Activated naive CD8-positive, alpha-beta T cell treated with anti-CD3 and anti-CD28 coated beads, Interleukin-2, amount 50 U/mL, for 16 hours (primary cell): ENCODE measurements at places on chromosomes 16 and 17.

- DNase-seq = no peak
Measured at GRCh38 chr17:80146121-80147034, 550 bp downstream of the EIF4A3 start.

GRCh38 chr16:71807905-71808592 is 585 bp downstream of the AP1G1 start:
- DNase-seq = no peak

GRCh38 chr16:84279881-84280280 is 14.8 kb upstream of the WFDC1 start:
- DNase-seq = no peak

DNA sequence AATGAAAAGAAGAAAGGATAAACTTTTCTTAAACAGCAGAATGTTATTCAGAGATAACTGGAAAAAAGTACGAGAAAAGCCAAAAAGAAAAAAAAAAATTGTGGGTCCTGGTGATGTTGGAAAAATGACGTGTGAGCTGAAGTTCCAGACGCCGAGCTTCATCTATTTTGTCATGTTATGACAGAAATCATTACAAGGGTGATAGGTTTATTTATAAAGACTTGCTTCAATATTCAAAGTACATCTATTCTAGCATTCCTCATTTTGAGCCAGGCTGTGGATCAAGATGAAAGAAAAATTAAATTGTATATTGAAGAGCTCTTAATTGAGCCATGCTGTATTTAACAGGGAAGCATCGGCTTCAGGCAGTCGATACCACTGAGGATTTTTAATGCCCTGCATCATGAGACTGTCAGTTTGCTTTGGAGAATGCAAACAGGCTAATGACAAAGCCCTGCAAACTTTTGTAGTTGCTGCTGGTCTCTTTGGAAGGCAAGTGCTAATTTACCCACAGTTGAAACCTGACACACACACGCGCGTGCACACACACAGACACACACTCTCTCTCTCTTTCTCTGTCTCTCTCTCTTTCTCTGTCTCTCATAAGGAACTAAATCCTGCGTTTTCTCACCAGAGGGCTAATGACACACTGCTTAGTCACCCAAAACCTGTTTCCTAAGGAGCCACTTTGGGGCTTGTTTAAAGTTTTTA is 110.7 kb downstream of the WWOX start:
- no peak for DNase-seq
